G401 (cell line): ENCODE measurements at places on chromosomes 11 and 22. TPM values are rescaled to one million over a fixed set of nuclear protein-coding genes. Genes with fewer than 3 reads are reported as not detected.

The C22orf31 gene
- total RNA-seq, result not detected in 2 replicates

The UPK2 gene
- total RNA-seq, result not detected in 2 replicates

The SUN2 gene
- total RNA-seq, result 19.4 and 23.9 TPM in 2 replicates

The PLCB3 gene
- total RNA-seq, result 59.3 and 62.7 TPM in 2 replicates
